ENCODE measurements at places on chromosomes 13 and 19.
A peak's percentile ranks its signal among the peaks of the same experiment; 100 is the strongest.

- no peak for ATAC-seq
Observed at GRCh38 chr19:42149447-42150202, 17.4 kb upstream of the POU2F2 start.

- ATAC-seq = no peak
Observed at GRCh38 chr13:25860862-25861261, 191.0 kb downstream of the SHISA2 start.

GRCh38 chr13:92390217-92390616 is 836.4 kb upstream of the GPC6 start:
- no peak for ATAC-seq

- no peak for ATAC-seq
Observed at GRCh38 chr19:11422163-11423065, 3.3 kb upstream of the RGL3 start.

DNA sequence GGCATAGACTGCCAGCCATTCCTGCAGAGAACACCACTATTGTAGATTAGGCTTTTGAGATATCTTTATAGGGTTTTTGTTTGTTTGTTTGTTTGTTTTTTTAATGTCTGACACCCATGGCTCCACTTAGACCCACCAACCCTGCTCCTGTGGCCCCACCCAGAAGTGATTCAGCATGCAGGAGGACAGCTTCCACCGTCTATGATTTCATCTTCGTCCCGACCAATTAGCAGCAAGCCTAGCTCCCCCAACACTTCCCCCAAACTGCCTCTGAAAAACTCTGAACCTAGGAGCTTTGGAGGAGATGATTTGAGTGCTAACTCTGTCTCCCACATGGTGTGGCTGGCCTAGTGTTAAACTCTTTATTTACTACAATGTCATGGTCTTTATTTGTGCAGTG is 108.3 kb upstream of the RXFP2 start:
- no peak for ATAC-seq

DNA sequence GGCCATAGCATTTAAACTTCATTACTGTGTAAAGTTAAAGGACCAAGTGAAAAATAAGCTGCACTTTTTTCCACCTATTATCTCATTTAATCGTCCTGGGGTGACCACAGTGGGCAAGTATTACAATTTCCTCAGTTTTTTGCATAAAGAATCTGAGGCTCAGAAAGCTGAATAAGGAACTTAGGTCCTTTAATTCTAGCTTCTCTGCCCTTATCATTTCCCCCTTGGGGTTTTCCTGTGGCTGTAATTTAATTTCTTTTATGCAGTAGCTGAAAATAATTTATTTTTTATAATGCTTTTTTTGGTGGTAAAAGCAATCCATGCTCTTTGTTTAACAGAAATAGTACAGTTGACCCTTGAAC is 59.8 kb upstream of the RCBTB2 start:
- ATAC-seq = no peak

GRCh38 chr13:24068472-24068871 is 92.0 kb upstream of the SPATA13 start:
- ATAC-seq = peak; percentile 73

GRCh38 chr13:42977219-42977659 is 14.8 kb downstream of the EPSTI1 start:
- no peak for ATAC-seq

DNA sequence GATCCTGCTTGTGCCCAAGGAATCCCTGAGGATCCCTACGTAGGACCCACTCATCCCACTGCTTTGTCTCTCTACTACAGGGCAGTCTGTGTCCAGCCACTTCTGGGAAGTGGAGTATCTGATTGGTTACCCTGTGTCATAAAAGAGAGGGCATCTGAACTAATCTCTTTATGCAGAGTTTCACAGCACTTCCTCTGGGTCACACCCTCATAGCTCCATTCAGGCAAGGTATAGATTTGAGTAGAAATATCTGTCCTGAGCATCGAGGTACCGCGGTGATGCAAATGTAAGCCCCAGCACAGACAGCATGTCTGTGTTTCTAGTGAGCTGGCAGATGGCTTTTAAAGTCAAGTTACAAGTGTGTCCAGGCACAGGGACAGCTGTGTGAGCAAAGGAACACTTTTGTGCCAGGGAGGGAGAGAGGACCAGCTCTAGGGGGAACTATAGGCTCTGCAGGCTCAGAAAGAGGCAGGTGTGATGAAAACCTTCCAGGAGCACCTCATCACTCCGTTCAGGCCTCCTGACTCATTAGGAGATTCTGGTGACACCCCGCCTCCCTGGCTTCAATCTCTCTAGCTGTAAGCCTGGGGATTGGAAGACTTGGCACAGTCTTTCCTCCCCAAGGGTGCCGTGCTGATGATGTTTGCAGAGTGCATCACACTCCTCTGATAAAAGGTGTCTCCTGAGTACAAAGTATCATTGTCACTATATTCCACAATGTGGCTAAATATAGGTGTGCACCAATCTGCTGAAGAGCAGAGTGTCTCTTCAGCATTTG is 84.3 kb upstream of the UBL3 start:
- no peak for ATAC-seq

DNA sequence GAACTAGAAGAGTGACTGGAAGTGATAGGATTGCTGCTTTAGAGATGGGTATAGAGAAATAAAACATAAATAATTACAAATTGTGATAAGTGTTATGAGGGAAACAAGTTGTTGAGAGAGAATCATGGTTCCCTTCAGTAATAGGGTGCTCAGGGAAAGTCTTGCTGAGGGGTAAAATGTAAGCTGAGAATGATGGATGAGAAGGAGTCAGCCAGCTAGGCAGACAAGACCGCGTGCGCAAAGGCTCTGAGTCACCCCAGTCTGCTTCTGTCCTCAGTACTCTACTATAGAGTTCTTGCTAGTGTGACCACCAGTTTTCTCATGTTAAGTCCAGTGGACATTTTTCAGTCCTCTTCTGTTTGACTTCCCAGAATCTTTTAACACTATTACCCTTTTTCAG is 39.5 kb downstream of the PCCA start:
- ATAC-seq = peak; percentile 82

GRCh38 chr19:5801796-5802619 is 2.9 kb upstream of the NRTN start:
- ATAC-seq = no peak

DNA sequence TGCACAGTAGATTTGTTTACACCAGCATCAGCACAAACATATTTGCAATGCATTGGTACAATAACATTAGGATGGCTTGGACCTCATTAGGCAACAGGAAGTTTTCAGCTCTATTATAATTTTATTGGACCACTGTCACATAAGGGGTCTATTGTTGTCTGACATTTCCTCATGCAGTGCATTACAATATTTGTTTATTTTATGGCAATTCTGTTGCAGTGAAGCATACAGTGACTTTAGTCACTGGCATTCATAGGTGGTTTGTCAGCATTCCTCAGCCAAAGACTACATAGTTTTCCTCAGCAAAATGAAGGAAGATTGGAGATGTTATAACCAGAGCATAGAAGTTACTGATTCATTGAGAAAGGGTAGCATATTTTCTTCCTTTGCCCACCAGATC is 1732.9 kb downstream of the PCDH9 start:
- no peak for ATAC-seq

DNA sequence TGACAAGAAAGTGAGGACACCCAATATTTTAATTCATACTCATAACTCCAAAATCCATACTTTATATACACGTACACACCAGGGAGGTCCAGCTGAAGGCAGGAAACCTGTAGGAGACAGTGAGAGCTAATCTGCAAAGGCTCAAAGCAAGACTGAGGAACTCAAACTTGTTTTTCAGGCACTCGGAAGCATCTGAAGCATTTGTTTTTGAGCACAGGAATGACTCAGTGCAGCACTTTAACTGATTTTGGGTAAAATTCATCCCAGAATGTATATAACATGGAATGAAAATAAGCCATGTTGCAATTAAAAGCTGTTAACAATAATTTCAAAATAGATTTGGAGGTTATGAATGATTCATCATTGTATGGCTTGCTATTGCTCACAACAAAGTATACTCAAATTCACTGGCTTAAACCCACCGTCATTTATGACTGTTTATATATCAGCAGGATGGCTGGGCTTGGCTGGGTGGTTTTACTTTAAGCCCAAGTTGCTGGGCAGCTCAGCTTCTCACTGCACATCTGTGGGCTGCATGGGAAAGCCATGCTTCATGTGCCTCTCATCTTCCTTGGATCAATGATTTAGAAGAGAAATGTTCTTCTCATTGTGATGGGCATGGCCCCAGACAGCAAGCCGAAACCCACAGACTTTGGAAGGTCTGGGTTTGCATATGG is 177.0 kb downstream of the RFC3 start:
- ATAC-seq = no peak

DNA sequence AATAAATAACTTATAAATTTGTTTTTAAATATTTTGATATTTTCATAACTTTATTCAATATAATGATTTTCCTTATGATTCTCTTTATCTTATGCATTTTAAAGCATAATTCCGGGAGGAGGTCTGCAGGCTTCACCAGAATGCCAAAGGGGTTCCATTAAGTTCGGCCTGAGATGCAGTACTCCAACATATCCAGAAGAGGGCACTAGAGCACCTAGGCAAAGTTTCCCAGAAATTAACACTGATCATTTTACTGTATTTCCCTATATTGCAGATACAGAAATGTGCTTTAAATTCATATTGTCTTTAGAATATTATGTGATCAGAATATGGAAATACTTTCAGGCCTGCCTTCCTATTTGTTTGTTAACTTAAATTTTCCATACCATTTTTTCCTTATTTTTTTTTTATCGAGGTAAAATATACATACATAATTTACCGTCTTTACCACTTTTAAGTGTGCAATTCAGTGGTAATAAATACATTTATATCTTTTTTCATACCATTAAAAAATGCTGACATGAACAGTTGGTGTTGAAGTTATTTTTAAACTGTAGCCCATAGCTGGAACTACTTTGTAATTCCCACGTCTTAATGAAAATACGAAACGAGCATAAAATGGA is 58.9 kb upstream of the TM9SF2 start:
- peak; percentile 77 for ATAC-seq

DNA sequence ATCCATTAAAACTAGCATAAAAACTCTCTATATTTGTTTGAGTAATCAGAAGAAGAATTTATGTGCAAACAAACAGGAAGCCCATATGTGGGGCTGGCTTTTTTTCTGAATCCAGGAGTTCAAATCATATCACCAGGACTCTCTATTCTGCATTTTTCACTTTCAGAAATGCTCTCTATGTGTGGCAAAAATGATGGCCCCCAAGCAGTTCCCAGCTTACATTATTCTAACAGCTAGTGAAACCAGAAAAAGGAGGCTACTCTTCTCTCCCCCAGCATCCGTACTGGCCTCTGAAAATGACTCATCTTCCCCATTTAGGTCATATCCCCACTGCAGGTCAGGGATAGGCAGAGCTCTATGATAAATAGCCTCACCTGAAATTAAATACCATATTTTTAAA is 20.4 kb downstream of the RBM26 start:
- peak; percentile 45 for ATAC-seq

GRCh38 chr13:56528040-56528790 is 612.5 kb upstream of the PRR20A start:
- no peak for ATAC-seq

GRCh38 chr13:82688400-82688994 is 1193.8 kb downstream of the SLITRK1 start:
- peak; percentile 72 for ATAC-seq

- ATAC-seq = no peak
Observed at GRCh38 chr19:12133069-12133468, 7.1 kb downstream of the ZNF20 start.

DNA sequence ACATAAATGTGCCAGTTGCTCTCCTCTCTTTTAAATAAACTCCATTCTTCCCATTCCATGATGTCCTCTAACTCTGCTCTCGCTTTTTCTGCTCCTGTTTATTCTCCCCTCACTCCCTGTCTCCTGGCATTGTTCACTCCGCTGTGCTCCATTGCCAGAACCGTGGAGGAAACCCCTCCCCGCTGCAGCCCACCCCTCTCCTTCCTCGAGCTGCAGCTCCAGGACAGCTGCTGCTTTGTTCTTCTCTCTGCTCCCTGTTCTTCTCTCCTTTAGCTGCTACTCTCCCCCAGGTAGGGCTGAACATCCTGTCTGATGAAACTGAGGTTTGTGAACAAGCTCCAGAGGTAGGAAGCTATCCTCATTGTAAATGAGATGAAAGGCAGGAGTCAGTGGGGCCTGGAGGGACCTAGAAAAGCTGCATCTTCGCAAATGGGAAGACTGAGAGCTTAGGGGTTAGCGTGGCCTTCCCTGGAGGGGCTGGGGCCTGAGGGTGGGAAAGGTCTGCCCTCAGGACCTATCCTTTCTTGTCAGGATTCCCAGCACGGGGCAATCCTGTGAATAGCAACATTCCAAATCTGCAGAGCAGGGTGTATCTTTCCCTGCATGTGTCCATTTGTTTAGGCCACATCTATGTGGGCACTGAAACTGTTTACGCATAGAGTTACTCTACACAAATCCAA is 243.7 kb downstream of the DNAJC15 start:
- no peak for ATAC-seq

DNA sequence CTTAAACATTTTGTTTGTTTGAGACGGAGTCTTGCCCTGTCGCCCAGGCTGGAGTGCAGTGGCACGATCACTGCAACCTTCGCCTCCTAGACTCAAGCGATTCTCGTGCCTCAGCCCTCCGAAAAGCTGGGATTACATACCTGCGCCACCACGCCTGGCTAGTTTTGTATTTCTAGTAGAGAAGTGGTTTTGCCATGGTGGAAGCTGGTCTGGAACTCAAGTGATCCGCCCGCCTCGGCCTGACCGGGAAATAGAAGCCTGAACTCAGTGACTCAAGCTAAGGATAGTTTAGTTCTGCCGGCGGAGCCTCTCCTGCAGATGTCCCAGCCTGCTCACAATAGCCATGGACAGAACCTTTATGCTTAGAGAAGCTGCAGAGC is 53.0 kb upstream of the ZNF254 start:
- peak; percentile 66 for ATAC-seq

GRCh38 chr19:11882606-11883005 is 5.0 kb upstream of the ZNF69 start:
- ATAC-seq = no peak

GRCh38 chr19:19741184-19741583 is 8.3 kb upstream of the ZNF14 start:
- no peak for ATAC-seq

DNA sequence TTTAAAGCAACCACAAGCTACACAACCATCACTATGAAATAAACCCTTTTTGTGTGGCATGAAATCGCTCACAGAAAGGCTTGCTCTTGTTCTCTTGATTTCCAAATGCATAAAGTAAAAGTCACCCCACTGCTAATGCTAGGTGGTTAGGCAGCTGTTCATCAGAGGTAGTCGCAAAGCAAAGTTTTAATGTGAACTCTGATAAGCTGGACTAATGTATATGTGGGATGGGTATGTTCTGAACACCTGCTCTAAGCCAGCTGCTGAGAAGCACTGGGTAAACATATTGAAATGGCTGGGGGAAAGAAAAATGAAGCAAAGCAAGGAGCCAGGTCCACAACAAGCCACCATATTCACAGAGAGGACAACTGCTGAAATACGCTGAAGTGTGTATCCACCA is 142.3 kb downstream of the KLF12 start:
- ATAC-seq = no peak

GRCh38 chr19:32819419-32820400 is 49.9 kb downstream of the SLC7A9 start:
- ATAC-seq = no peak

- peak; percentile 34 for ATAC-seq
Observed at GRCh38 chr13:69077267-69077666, 1030.4 kb upstream of the ATXN8OS start.

GRCh38 chr19:41373993-41374392 is 2.3 kb upstream of the TMEM91 start:
- ATAC-seq = peak; percentile 82

Data from SK-N-SH treated with all-trans-retinoic acid at 6 μM for 48 hours (cell line).